ENCODE measurements at places on chromosomes 16 and 17. TPM values are rescaled to one million over a fixed set of nuclear protein-coding genes. Genes with fewer than 3 reads are reported as not detected.

The PARN gene
- polyA plus RNA-seq, result 43.5 TPM

The CACNG3 gene
- not detected for polyA plus RNA-seq

DNA sequence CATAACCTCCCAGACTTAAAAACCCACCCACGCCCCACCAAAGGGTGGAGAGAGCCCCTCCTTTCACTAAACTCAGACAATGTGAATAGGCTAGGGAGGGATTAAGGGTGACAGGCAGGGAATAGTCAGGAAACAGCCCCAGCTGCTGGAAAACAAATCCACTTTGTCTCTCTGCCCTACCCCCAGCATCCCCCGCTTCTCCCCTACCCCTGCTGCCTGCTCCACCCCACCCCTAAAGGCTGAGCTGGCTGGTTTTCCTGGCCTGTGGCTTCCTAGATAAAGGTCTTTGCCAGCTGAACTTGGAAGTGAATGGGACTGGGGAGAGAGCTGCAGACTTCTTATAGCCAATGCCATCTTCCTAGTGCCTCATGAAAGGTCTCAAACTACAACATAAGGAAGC lies 15.0 kb downstream of the CAVIN1 start:
- no peak for DNase-seq

- DNase-seq, result no peak
These were observed 30.4 kb upstream of the SSTR5 start for GRCh38 chr16:1042049-1042744.

DNA sequence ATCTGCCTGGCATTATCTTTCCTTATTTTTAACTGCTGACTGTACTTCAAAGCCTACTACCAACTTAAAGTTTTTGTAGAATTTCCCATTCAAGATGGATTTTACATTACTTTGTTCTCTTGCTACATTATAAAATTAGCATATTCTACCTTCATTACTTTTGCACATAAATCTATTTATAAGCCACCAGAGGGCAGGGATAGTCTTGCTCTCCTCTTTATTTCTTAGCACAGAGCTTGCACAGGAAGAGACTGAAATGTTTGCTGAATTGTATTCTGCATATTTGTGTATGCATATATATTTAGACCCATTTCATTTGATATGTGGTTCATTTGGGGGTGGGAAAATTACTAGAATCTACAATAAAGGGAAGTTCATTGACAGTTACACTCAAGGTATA lies 108.0 kb downstream of the SKAP1 start:
- no peak for DNase-seq

- DNase-seq, result no peak
These were observed 85.0 kb downstream of the PMP22 start for GRCh38 chr17:15180121-15180561.
